Activated CD8-positive, alpha-beta memory T cell treated with anti-CD3 and anti-CD28 coated beads for 4 hours (primary cell): ENCODE measurements at places on chromosomes 4 and X.

DNA sequence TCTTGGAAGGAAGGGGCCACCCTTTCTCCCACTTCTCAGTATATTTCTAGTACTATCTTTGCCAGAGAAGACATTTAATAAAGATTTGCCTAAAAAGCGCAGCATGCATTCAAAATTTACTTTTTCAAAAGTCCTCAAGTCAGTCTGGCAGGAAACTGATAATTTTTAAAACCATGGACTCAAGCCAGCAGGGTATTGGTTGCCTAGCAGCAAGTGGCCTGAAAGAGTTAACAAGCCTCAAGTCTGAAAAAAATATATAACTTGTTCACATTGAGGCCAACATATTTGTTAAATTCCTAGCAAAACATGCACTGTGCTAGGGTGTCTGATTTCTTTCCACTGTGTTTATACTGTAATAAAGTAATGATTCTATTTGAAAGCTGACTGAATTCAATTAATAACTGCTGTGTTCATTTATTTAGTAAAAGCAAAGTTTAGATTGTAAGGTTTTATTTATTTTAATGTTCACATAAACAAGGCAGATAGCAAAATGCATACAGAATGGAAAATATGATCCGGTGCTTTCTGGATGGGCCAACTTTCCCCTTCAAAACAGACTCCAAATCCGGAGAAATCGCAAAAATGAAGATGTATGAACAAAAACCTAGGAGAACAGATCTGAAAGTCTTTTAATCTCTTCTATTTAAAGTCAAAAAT, 218.5 kb upstream of the FGF13 start:
- DNase-seq: no peak

DNA sequence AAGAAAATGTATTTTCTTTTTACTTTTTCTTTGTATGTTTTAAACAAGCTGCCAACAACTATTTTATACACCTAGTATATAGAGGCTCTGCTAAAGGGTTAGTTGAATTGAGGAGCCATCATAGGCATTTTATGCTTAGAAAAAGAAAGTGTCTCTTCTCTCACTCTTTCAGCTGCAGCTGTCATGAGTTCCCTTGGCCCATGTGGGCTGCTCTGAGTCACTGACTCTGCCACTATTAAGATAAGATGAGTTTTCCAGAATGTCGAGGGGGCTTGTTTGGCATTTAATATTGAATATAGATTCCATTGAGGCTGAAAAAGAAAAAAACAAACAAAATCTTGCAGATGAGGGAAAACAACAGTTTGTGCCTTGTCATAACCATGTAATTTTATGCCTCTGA, 126.0 kb upstream of the PAQR3 start:
- no peak for DNase-seq

GRCh38 chrX:68708503-68709290, 61.2 kb downstream of the STARD8 start:
- no peak for DNase-seq

DNA sequence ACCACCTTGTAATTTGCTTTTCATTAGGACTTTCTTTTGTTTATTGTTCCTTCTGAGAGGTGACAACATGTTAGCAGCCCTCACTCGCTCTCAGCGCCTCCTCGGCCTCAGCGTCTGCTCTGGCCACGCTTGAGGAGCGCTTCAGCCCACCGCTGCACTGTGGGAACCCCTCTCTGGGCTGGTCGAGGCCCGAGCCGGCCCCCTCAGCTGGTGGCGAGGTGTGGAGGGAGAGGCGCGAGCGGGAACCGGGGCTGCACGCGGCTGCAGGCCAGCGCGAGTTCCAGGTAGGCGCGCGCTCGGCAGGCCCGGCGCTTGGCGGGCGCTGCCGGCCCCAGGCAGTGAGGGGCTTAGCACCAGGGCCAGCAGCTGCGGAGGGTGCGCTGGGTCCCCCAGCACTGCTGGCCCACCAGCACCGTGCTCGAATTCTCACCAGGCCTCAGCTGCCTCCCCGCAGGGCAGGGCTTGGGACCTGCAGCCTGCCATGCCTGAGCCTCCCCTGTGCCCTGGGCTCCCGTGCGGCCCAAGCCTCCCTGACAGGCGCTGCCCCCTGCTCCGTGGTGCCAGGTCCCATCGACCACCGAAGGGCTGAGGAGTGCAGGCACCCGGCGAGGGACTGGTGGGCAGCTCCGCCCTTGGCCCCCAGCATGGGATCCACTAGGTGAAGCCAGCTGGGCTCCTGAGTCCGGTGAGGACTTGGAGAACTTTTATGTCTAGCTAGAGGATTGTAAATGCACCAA, 9.2 kb upstream of the AP1AR start:
- no peak for DNase-seq

GRCh38 chr4:184100297-184100885, 117.3 kb downstream of the ENPP6 start:
- no peak for DNase-seq

DNA sequence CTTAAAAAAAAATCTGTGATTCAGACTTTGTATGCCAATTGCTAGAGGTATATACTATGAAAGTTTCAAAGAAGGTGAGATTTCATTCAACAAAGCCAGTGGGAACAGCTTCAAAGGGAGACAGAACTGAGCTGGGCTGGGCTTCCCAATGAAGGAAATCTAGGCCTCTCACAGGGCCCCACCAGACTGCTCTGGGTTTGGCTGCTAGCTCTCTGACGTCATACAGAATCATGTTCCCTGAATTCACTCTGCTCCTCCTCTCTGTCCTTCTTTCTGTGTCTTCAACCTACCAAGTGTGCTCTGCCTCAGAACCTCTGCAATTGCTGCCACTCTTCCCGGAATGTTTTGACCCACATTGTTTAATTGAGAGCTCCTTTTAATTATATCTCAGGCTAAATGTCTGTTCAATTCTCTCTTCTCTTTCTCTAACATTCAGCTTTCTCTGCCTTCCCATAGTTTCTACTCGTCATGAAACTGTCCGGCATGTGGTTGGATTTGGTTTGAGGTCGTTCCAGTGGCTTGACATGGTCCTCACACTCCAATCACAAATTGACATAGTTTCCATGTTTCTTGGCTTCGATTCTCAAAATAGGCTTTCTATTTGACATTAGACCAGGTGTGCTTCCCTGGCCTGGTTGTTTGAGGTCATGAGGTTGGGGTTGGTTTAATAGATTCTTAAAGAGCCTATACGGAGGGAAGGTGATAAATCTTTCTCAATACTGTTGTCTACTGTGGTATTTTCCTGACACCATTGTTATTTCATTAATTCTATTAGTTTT, 282.1 kb upstream of the EMCN start:
- no peak for DNase-seq

GRCh38 chr4:159221280-159221679, 118.4 kb downstream of the RAPGEF2 start:
- no peak for DNase-seq

DNA sequence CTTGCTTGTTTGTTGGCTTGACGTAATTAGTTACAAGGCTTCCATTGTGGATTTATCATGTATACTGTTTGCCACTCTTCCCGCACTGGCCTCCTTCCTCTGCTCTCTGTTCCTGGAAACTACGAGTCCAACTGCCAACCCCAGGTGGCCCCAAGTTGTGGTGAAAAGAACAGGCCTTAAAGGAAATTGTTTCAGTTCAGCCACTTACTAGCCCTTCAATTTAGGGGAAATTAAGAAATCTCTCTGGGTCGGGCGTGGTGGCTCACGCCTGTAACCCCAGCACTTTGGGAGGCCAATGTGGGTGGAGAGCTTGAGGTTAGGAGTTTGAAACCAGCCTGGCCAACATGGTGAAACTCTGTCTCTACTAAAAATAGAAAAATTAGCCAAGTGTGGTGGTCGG, 28.0 kb downstream of the RBM47 start:
- DNase-seq: no peak

GRCh38 chr4:25928379-25929297, 14.6 kb downstream of the SMIM20 start:
- no peak for DNase-seq

DNA sequence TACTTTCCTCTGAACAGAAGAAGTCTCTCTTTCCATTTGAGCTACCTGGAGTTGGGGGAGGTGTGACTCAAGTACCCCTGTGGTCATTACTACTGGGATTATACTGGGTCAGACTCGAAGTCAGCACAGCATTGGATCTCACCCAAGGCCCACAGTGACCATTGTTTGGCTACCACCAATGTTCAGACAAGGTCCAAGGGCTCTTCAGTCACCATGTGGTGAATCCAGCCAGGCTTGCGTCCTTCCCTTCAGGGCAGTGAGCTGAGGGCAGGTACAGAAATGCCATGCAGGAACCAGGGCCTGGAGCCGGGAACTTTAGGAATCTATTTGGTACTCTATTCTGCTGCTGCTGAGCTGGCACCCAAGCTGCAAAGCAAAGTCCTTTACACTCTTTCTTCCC, 5.5 kb upstream of the SLC4A4 start:
- no peak for DNase-seq

DNA sequence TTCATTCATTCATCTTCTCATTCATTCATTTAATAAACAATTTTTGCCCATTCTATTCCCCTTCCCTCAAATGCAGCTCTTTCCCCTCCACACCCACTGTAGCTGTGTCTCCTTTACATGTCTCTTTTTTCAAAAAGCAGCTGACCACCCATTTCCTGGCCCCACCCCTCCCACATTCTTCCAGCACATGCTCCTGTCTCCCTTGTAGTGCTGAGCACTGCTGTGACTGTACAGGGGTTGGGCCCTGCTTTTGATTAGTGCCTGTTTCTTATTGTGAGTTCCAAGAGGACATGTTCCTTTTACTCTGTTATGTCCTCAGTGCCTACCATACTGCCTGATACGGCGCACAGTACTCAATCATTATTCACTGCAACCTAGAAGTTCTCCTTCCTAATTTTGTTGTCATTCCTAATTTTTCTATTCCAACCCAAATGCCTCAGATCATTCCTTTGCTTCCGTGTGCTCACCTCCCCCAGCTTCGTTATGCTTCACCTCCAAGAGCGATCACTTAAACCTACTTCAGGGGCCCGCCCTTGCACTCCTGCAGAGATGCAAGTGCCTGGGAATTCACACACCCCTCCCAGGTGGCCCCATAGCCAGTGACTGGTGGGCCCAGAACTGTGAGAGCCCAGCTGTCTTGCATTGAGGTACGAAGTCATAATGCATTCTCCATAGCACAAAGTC, 152.2 kb downstream of the STK32B start:
- no peak for DNase-seq

DNA sequence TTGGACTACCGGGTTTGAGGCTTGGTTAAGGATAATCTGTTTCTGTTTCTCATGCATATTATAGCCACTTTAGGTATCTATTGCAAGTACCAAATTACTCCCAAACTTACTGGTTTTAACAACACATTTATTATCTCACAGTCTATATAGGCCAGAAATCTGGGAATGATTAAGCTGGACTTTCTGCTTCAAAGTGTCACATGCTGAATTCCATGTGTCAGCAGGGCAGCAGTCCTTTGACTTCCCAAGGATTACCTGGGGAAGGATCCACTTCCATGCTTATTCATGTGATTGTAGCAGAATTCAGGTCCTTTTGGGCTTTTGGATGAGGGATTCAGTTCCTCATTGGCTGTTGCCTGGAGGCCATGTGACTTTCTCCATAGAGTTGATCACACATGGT, 349.0 kb upstream of the TRAM1L1 start:
- DNase-seq: no peak

DNA sequence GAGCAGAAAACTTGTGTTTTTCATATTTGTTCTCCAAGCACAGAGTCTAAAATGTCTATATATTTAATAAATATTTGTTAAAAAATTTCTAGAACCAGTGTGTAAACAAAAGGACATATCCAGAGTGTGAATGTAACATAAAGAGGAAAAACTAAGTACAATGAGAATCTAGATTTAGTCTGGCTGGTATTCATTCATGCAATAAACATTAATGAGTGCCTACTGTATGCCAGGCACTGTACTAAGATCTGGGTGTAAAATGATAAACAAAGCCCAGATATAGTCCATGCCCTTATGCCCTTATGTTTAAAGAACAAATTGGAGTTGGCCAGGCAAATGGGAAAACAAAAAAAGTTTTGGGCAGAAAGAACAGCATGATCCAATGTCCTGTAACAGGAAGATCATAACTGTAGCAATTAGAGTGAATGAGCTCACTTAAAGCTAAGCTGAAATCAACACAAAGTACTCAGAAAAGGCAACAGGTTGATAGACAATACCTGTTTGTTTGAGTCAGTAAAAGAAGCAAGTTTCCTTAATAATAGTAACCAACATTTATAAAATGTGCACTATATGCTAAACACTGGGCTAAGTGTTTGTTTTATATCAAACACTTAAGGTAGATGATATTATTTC, 1.3 kb upstream of the TMLHE start:
- DNase-seq: no peak

- DNase-seq: no peak
Observed at GRCh38 chr4:116229420-116229819, 856.0 kb downstream of the TRAM1L1 start.

DNA sequence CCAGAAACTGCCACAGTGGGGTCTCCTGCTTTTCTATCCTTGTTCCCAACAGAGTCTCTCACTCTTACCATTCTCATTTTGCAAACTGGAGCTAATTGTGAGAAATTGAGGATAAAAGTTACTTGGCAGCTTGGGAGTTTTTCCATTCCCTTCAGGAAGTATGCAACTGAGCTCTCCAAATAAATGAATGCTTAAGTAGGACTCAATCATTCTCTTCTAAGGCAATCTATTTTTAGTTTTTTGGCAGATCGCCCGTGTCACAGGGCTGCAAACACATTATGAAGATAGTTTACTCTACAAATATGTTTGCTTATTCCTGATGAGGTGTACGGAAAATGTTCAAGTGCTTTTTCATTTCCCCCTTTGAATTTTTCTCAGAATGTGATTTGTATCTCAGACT, 5.3 kb downstream of the ASB11 start:
- no peak for DNase-seq

- no peak for DNase-seq
Observed at GRCh38 chrX:906586-906985, 276.0 kb downstream of the SHOX start.

DNA sequence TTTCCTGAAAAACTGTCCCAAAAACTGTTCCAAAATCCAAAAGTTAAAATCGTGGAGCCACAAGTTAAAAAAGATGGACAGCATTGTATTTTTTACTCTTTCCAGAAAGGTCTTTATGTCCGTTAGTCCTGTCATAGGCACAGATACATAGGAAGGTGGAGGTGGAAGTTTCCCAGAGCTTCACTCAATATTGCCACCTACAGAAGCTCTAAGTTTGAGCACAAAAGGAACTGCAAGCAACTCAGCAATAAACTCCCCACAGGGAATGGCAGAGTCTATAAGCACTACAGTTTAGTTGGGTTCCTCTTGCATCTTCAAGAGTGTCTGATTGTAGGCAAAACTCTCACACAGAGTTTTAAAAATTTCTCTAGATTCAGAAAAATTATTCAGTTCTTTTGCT, 22.0 kb upstream of the UGT2B4 start:
- no peak for DNase-seq

DNA sequence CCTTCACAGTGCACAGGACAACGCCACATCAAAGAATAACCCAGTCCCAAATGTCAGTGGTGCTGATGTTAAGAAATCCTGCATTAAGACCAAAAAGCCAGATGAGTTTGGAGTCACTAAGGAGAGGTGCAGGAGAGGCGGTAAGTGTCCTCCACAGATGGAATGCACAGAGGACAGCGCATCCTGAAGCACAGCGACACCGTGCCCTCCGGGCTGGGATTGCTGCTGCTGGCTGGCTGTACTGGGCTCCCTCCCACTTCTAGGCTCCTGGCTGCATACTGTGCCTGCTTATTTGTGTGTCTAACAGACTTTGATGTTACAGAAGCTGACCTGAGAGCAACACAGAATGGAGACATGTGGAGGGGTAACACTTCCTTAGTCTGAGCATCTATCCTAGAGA, 325.6 kb upstream of the BOD1L1 start:
- no peak for DNase-seq
